ENCODE measurements at places on chromosomes 11 and 22.

GRCh38 chr11:8209208-8209807 is 40.5 kb upstream of the RIC3 start:
- no peak for DNase-seq

DNA sequence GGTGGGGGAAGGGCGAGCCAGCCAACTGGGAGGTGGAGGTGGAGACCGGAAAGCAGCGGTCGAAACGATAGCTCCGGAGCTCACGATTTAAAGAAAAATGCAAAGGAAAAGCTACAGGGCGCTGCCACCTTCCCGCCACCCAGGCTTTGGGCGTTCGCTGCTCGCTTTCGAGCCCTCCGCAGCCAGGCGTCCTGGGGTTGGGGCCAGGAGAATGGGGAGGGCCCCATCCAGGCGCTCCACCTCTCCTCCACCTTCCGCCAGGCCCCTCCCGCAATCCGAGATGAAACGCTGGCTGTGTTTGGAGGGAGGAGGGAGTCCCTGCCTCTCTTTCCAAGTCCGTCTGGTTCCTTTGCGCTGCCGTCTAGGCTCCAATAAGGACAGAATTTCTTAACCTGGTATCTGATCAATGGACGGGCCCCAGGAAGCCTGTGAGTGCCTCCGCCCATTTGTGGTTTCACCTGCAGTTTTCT is 483 bp upstream of the ABTB2 start:
- no peak for DNase-seq

GRCh38 chr11:2825261-2825888 is 60.2 kb downstream of the CDKN1C start:
- no peak for DNase-seq

- DNase-seq, result no peak
These were observed 3.8 kb upstream of the FDX1 start for GRCh38 chr11:110425751-110426545.

GRCh38 chr11:117613521-117613920 is 183.5 kb downstream of the DSCAML1 start:
- no peak for DNase-seq

DNA sequence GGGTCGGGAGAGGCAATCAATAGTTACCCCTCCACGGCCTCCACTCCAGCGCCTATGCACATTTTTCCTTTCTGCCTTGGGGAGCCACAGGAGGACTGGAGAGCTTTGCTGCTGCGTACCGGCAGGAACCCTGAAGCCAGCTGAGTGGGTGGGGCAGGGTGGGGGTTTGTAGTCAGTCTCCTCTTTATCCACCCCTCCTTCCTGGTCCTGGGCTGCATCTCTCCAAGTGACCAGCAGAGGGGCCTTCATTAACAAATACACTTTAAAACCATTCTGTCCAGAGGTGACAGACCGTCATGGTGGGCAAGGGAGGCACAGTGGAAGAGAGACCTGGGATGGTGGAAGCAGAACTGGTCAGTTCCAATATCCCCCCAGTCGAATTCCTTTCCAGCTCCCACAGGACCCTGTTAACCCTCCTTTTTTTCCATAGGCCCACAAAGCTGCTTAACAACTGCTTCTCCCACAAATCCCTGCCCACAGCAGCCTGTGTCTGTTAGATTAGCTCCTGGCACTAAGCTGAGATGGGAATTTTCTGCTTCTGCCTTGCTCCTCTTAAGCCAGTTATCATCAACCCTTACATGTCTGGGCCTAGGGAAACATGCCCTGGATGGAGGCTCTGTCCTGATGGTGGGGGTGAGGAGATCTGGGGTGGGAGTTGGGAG is 3.9 kb upstream of the ABCG4 start:
- DNase-seq, result no peak

- no peak for DNase-seq
These were observed 1168.1 kb downstream of the LRRC4C start for GRCh38 chr11:40291329-40291728.

DNA sequence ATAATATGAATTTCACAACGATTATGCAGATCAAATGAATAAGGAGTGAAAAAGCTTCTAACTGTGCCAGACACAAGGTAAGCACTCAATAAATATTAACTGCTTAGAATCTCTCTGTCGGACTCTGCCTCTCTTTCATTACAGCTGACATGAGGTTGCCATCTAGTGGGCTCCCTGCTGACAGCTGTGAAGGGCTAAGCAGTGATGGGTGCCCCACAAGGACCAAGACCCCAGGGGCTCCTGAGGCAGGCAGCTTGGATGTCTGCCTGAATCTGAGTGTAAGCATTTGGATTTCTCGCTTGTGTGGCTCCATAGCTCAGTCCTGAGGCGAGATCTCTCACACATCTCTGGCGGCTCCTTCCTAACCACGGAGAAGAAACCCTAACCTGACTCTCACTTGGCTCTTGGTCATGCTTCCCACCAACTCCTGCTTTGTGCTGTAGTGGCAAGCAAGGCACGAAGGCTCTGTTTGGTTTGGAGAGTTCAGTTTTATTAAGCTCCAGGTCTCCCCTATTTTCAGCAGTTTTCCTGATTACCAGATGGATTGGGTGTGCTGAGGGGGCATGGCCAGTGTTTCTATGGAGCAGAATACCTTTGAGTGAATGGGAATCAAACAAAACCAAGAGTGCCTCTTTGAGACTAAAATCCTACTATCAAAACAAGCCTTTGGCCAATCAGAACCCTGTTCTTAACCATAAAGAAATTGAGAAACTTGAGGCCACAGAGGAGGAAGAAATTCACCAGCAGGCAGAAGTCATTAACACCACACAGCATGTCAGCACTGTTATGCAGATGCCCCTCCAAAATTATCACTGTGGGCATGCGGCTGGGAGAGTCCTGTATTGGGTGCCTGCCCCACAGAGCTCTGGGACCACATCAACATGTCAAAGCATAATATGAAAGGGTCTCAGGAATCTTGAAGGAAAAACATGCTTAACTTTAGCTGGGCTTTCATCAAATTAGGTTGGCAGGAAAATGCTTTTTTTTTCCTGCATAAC is 152.8 kb upstream of the NTM start:
- no peak for DNase-seq

GRCh38 chr11:104820431-104820830 is 77.8 kb downstream of the CASP12 start:
- DNase-seq, result no peak

DNA sequence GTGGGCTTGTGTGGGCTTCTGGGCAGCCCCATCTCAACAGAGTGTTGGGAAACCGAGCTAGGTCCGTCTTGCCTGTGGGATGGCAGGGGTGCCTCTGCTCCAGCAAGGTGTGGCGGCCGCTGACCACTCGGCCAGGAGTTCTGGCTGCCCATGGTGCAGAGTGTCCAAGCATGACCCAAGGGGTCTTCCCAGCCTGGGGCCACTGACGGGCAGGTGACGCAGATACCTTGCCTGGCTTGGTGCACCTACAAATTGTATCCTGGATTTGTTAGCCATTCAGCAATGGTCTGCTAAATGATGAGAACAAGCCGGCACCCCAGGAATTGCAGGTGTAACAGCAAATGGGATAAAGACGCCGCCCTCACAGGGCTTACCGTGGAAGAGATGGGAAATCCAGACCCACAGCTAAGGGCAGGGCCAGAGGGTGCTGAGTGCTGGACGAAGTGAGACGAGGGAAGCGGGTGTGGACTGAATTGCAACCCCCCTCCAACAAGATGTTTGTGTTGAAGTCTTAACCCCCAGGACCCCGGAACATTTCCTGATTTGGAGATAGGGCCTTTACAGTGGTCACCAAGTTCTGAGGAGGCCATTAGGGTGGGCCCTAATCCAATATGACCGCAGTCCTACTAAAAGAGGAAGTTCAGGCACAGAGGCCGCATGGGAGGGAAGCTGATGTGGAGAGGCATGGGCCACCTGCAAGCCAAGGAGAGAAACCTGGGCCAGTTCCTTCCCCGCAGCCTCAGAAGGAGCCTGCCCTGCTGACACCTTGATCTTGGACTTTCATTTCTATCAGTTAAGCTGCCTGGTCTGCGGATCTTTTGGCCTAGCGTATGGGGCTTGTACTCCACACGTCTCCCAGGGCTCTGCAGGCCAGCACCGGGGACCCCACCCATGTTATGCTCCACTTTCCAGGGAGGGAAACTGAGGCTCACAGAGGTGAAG is 45.2 kb upstream of the LINC01488 start:
- no peak for DNase-seq

GRCh38 chr11:66275396-66275795 is 2.6 kb upstream of the CNIH2 start:
- no peak for DNase-seq

DNA sequence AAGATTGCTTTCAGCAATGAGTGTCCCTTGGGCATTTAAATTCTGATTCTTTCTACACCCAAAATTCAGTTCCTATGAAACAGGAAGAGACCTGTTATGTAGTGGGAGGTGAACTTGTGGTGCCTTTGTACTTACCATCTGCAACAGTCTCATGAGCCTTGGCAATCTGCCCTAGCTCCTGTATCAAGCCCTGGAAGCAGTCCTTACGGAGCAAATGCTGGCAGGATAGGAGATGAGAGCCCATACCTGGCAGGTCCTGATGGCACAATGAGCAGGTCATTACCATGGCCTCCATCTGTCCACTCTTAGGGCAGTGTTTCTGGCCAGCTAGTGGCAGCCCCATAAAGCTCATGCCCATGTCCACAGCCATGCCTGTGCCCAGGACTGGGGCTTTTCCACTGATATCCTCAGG is 10.8 kb downstream of the TRIM66 start:
- no peak for DNase-seq

DNA sequence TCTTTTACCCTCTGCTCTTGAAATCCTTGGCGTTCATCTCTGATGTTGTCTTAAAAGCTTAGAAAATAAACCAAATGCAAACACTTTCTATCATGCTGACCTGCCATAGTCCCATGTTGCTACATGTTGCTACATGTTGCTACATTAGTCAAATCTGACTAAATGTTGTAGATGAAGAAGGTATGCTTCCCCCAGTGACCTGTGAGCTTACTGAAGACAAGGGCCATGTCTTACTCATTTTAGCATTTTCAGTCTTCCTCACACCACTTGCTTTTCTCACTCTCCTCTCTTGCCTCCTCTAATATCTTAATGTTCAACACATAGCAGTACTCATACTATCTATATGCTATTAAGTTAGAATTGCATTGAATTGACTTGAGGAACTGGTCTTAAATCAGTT is 346.4 kb upstream of the MTNR1B start:
- no peak for DNase-seq

DNA sequence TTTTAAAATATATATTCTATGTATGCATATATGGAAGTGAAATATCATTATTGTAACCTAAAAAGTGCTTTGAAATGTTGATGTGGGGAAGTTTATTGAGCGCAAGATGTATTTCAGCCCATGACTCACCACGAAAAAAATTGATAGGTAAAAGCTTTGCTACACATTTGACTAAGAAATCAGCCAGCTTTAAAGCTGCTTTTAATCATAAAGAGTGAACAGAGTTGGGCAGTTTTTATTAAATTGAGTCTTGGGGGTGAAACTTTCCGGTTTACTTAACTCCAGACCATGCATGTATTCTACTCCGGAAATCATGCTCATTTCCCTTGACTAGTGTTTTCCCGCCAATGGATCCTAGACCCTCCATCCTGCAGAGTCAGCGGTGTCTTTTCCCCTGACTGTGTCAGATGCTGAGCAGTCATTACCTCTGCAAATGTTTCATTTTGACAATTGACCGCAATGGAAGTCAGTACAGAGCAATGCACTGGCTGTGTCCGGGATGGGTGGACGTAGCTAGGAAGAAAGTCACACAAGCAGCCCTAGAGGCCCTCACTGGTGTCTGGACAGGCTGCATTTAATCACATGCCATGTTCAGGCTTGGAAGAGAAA is 47.2 kb upstream of the MPEG1 start:
- no peak for DNase-seq

GRCh38 chr22:25818541-25818940 is 76.6 kb downstream of the MYO18B start:
- no peak for DNase-seq

GRCh38 chr11:129846508-129847335 is 31.1 kb downstream of the TMEM45B start:
- no peak for DNase-seq

GRCh38 chr22:19075404-19075803 is 46.8 kb downstream of the DGCR2 start:
- DNase-seq, result no peak

- no peak for DNase-seq
These were observed at the start of gene RANBP1 for GRCh38 chr22:20115691-20116375. TSS of gene RANBP1 (plus strand) at chr22:20116104. CDS start at chr22:20116185, 81 bp downstream.

GRCh38 chr22:34812631-34813030 is 253.3 kb upstream of the ISX start:
- DNase-seq, result no peak

DNA sequence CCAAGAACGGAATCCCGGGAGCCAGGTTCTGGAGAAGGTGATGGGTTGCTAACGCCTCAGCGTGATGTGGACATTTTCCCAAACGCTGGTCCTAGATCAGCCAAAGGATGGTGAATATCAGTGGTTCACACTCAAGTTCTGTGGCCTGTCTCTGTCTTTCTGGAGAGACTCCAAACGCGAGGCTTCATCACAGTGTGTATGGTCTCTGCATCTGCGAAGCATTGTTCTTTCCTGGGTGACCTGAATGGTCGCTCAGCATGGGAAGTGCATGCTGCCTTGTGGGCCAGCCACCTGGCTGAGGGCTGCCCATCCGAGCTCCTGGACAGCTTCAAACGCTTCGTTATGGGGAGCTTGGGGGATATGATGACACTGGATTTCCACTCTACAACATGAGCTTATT is 810.0 kb downstream of the TBC1D22A start:
- no peak for DNase-seq

- no peak for DNase-seq
These were observed 54.4 kb upstream of the JAM3 start for GRCh38 chr11:134014511-134014910.

GRCh38 chr11:108666373-108666772 is 1.5 kb downstream of the DDX10 start:
- DNase-seq, result no peak

GRCh38 chr11:112582366-112582765 is 321.7 kb upstream of the PLET1 start:
- DNase-seq, result no peak

DNA sequence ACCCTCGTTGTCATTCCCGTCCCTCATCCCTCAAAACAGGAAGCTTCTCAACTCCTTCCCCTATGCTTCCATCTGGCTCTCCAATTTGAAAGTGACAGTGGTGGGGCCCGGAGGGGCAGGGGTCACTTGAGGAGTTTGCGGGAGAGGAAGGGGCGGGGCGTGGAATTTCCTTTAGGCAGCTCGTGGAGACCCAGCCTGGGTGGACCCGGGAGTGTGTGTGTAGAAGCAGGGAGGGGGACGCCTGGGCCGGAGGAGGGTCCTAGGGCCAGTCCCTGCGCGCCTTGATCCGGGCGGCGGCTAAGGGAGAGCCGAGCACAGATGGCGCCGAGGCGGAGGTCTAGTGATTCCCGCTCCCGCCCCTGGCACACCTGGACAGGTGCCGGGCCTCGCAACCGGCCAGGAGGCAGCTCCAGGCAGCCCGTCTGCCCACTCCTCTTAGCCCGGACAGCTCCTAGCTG is 7.8 kb upstream of the PAX6 start:
- no peak for DNase-seq

- no peak for DNase-seq
These were observed 58.4 kb upstream of the RASSF10 start for GRCh38 chr11:12950670-12951069.

GRCh38 chr22:44842417-44842816 is 90.0 kb downstream of the ARHGAP8 start:
- DNase-seq, result no peak

- DNase-seq, result no peak
These were observed 37.2 kb upstream of the ETS1 start for GRCh38 chr11:128624269-128625175.
